Activated CD4-positive, alpha-beta T cell treated with anti-CD3 and anti-CD28 coated beads, Interleukin-2, amount 50 U/mL, for 4 hours (primary cell): ENCODE measurements at places on chromosomes 12 and 14.
A peak's percentile ranks its signal among the peaks of the same experiment; 100 is the strongest.

DNA sequence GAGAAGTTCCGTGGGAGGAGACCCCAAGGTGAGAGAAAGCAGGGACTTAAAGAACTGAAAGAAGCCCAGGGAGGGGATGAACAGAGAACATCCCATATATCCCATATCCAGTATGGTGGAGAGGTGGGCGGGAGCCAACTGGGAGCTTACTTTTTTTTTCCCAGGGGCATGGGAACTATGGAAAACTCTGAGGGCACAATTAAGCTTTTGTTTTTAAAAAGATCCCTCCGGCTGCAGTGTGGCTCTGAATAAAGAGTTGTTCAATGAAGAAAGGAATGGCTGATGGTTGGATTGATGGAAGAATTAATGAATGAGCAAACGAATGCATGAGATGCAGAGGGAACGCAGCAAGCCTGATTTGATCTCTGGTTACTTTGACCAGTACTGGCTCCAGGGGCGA is 12.6 kb downstream of the NTF3 start:
- DNase-seq = no peak

GRCh38 chr12:55610598-55610997 is 26.1 kb upstream of the OR10P1 start:
- no peak for DNase-seq

GRCh38 chr12:26473291-26473690 is 277.9 kb downstream of the SSPN start:
- DNase-seq = no peak

DNA sequence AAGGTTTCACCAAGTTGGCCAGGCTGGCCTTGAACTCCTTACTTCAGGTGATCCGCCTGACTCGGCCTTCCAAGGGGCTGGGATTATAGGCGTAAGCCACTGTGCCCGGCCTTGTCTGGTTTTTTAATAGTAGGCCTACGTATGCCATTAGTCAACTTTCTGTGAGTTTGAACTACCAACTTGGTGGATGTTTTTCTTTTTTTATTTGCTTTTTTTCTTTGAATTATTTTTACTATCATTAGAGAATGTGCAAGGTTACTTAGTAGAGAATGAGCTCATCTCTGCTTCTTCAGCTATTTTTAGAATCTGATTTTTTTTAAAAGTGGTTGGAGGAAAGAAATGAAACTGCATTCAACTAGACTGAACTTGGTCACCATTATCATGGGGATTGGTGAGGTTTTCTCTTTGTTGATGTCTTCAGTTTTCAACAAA is 51.4 kb downstream of the HMGA2 start:
- DNase-seq = no peak

DNA sequence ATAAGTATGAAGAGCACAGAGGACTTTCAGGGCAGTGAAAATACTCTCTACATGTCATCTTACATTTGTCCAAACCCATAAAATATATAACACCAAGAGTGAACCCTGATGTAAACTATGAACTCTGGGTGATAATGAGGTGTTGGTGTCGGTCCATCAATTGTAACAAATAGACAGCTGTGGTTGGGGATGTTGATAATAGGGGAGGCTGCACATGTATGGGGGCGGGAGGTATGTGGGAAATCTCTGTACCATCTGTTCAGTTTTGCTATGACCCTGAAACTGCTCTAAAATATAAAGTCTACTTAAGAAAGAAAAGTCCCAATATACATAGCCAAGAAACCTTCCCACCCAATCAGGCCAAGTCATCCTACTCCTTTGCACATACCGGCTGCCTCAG is 88.5 kb downstream of the GPR135 start:
- DNase-seq = no peak

GRCh38 chr12:23350808-23351207 is 598.7 kb downstream of the SOX5 start:
- no peak for DNase-seq

DNA sequence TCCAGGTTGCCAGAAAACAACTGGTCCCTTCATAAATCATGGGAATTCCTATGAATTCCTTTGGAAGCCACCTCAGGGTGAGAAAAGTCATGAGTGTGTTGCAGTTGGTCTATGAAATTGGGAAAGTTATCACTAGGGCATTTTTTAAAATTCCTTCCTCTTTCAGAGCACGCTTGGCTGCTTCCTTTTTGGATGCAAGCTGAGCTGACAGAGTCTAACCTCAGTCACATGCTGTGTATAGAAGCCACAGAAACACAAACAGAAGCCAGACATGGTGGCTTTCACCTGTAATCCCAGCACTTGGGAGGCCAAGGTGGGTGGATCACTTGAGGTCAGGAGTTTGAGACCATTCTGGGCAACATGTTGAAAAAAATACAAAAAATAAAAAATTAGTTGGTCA is 21.7 kb upstream of the HELB start:
- no peak for DNase-seq

- peak; percentile 20 for DNase-seq
These were observed 31.9 kb downstream of the USP15 start for GRCh38 chr12:62291864-62292760.

DNA sequence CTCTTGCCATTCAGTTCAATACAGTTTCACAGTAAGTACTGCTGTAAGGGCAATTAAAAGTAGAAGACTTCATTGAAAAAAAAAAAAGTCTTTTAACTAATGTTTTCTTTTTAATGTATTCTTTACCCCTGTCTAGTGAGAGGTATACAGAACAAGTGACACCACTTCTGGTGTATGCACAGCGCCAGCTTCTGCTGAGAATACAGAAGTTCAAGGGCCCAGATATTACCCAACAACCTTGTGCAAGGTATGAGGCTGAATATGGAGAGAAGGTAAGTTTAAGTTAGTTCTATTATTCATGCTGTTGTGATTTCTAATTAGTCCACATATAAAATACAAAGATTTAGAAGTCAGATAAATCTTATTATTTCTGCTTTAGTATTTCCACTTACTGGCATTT is 168.7 kb downstream of the CFAP54 start:
- DNase-seq = no peak

- no peak for DNase-seq
These were observed 94.4 kb downstream of the DICER1 start for GRCh38 chr14:95062946-95063345.
